ENCODE measurements at places on chromosomes 12 and 14.

GRCh38 chr14:34980337-34980900 is 2.4 kb upstream of the SRP54 start:
- DNase-seq, result no peak

DNA sequence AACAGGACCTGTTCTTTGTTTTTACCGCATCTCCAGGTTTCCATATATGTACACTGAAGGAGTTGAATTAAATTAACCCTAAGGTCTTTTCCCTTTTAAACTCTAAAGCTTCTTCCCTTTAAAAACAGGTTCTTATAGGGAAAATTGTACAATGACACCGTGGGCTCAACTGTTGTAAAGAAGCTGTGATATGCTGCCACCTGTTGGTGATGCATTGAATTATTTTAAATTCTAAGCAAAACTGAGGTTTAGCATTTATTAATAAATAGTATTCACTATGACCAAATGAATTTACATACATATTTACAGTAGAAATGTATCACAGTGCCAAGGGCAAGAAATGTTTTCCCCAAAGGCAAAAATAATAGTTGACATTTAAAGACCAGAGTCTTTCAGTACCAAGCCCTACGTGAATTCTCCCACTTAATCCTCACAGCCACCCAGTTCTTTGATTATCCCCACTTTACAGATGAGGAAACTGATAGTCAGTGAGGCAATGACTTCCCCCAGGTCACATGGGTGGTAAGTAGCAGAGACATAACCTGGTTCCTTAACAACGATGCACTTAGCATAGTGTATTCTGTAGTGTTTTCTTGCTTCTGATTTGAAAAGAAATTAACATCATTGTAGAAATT is 35.7 kb upstream of the TMEM263 start:
- DNase-seq, result no peak

GRCh38 chr14:46573498-46573897 is 78.1 kb downstream of the RPL10L start:
- DNase-seq, result no peak

DNA sequence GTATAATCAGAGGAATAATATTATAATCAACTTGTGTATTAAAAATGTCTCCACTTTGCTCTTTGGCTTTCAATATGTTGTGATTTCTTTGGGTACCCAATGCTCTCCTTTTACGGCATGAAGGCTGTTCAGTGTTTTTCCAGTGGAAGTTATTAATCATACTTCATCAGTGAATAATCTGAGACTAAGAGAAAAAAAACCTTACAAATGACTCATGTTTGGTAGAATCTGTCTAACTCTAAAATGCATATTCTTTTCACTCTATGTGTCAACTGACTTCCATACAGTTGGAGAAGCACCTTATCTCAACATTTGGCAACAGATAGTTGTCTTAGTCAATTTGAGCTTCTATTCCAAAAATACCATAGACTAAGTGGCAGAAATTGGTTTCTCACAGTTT is 82.2 kb downstream of the PTPRO start:
- DNase-seq, result no peak
